SK-N-SH (cell line): ENCODE measurements at places on chromosomes 1 and 21. TPM values are rescaled to one million over a fixed set of nuclear protein-coding genes. Genes with fewer than 3 reads are reported as not detected.

The RASSF5 gene
- 1.7 and 2.2 TPM in 2 replicates for polyA plus RNA-seq

The GSTM5 gene
- not detected in 2 replicates for polyA plus RNA-seq

The ADORA1 gene
- 3.2 and 4.8 TPM in 2 replicates for polyA plus RNA-seq

The VHLL gene
- polyA plus RNA-seq, result not detected in 2 replicates

The CRP gene
- not detected in 2 replicates for polyA plus RNA-seq
